Dermis microvascular lymphatic vessel endothelial cell (primary cell): ENCODE measurements at places on chromosomes 2 and 18. TPM values are rescaled to one million over a fixed set of nuclear protein-coding genes. Genes with fewer than 3 reads are reported as not detected.

DNA sequence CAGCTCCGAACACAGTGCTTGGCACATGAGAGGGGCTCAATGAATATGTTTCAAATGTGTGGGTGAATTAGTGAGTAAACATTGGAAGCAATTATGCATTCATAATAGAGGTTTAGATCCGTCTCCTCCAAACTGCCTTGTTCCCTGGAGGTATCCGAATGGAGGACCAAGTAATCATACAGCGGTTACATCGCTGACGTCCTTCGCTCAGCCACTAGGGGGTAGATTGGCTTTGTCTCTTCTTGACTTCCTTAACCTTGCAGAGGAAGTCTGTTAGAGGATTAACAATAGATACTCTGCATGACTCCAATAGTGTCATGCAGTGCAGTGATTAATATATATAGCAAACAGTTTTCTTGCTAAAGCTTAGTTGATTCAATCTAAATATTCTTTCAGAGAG lies 517.0 kb downstream of the PTPRM start:
- DNase-seq = peak; percentile 17

GAREM2 gene
- 0.13 and 0.51 TPM in 2 replicates for total RNA-seq

- DNase-seq = no peak
These were observed 193.2 kb upstream of the ITGA4 start for GRCh38 chr2:181264001-181264400.

- DNase-seq = no peak
These were observed 3.1 kb downstream of the ARHGAP25 start for GRCh38 chr2:68737711-68738110.

DNA sequence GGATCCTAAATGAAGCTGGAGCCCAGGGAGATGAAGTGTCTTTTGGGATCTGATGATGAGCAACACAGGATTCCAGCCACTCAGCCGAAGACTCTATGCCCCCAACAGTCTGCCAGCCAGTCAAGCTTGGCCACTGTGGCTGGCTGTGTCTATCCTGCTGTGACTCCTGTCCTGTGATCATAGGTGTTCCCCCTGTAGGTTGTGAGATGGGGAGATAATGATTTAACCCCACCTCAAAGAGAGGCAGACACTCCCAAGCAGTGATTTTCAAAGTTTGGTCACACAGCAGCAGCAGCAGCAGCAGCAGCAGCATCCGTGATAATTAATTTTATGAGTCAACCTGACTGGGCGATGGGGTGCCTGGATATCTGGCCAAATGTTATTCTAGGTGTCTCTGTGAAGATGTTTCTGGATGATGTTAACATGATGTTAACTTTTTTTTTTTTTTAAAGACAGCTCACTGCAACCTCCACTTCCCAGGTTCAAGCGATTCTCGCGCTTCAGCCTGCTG lies 21.4 kb upstream of the RHOB start:
- no peak for DNase-seq

DNA sequence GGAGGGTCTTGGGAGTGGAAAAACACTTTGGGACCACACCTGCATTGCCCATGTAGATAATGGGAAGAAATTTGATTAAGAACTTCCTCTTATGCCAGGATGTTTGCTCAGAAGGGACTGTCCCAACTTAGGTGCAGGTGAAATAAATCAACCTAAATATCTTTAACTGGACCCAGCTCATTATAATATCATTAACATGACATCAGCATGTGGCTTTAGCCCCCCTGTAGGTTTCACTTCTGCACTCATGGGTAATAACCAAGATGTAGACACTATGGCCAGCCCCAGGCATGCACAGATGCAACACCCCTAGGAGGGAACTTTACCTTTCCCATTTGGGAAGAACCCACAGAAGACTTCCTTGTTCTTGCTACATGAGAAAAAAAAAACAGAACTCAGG lies 227.4 kb upstream of the ZNF804A start:
- no peak for DNase-seq

DNA sequence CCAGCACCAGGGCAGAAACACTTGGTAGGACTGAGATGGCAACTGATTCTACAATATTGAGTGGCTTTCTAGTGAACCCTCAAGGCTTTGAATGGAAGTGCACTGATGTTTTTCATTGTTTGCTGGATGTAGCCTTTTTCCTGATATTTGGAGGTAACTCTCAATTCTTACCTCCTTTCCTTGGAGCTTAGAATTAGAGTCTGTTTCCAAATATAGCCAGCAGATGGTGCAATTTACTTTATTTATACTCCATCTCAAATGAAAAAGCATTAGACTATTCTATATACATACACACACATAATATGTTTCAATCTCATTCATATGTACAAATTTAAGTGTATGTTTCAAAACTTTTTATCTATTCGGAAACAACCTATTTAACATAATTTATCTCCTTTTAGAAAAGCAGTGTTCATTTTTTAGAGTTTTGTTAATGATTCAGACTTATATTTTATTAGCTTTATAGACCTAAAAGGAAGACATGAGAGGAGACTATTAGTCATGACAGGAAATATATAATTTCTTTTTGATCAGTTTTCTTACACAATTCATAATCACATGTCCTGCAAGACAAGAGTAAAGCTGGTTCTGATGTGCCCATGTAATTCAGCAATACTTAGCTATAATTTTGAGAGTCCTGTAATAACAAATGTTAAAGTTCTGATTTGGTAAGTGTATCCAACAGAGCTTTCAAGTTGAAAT lies 124.8 kb downstream of the NUP35 start:
- peak; percentile 18 for DNase-seq

DNA sequence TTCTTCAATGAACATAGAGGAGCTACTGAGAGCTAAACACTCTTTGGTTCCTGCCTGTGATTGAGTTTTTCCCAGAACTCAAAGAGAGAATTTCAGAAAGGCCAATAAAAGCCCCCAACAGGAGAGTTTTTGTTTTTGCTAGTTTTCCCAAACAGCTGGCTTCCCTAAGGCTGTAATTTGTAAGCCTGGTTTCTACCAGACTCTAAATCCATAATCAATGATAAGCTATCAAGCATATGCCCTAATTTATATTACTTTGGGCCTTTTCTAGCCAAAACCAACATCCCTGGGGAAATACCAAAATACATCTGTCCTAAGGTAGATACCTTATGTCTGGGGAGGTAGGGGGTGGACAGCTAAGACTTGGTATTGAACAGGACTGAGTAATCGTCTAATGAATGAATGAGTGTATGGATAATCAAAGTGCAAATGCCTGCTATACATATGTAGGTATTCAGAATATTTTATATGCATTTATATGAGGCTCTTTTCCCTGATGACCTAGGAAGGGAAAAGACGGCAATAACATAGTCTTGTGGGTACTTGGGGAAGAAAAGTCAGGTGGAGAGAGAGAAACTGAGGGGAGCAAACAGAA lies 26.0 kb upstream of the APOB start:
- no peak for DNase-seq

- DNase-seq = no peak
These were observed 21.5 kb downstream of the POMC start for GRCh38 chr2:25146896-25147295.

- DNase-seq = no peak
These were observed 136.7 kb downstream of the ANTXR1 start for GRCh38 chr2:69149631-69150215.

DNA sequence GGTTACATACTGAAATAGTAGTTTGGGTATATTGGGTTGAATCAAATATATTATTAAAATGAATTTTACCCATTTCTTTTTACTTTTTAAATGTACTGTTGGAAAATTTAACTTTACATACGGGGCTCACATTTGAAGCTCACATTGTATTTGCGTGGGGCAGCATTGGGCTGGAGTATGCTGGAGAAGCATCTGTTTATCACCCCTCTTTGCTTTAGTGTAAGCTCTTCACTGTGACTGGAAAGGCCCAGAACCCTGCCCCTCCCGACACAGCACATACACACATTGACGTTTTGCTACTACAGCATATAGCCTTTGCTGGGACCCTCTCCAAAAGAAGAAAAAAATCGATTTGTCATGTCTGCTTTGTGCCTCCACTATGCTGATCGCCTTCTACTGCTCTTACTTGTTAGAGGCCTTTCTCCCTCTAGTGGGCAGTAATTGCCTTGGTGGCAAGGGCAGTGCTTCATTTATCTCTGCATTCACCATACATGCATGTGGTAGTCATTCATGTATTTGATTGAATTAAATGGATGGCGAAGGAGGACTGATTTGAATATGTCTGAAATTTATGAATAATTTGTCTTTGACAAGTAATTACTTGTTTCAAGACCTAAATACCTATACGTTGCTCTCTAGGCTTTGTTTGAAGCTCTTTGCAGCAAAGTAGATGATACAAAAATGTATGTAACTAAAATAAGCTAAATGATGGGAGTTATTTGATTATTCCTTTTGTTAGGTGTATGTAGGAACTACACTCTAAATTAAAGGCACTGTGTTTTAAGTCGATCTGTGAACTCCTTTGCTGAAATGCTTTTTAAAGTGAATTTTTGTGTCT lies 37.4 kb downstream of the VAPA start:
- DNase-seq = peak; percentile 83

- DNase-seq = peak; percentile 91
These were observed 18.1 kb downstream of the TET3 start for GRCh38 chr2:74002505-74003421.

DYNAP gene
- not detected in 2 replicates for total RNA-seq

TMEM178A gene
- 0.25 TPM in 1 of 2 replicates, not detected in the other for total RNA-seq

GCG gene
- not detected in 2 replicates for total RNA-seq

DNA sequence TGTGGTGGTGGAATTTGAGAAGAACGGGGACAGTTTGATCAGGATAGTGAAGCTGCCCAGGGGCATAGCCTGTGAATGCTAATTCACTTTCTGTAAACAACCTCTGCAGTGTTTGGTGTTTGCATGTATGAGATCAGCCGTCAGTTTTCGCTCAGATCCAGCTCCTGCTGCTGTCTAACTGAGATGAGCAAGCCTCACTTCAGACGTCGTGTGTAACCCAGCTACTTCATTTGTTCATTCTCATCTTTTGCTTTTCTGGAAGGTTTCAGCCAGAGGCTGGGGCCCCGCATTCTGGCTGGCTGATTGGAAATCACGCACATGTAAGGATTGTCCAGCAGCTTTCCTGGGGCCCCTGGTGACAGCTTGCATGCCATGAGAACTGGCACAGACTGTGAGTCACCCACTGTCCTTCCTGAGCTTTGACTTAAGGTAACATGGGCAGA lies 48.9 kb downstream of the LDLRAD4 start:
- DNase-seq = no peak

- DNase-seq = no peak
These were observed 695.5 kb downstream of the LRRTM4 start for GRCh38 chr2:76826691-76827090.

KIAA2012 gene
- total RNA-seq = not detected in 2 replicates

DNA sequence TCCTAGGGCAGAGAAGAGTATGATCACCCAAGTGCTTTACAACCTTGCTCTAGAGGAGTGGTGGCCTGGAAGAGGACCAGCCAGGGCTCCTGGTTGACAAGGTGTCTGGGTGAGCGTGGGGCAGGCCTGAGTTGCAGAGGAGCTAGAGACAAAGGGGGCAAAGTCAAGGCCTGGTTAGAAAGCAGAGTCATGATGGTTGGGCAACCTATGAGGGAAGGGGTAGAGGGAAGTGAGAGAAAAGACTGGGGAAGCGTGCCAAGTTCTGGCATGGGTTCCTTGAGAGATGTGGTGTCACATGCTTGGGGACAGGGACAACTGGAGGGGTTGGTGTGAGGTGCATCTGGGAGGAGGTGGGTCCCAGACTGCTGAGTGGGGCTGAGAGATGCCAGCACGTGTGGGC lies 13.5 kb downstream of the ZFP36L2 start:
- DNase-seq = no peak

- no peak for DNase-seq
These were observed 3.0 kb upstream of the GLI2 start for GRCh38 chr2:120732506-120733237.

GRCh38 chr2:27306136-27306535 lies 2.1 kb downstream of the UCN start:
- DNase-seq = no peak

DNA sequence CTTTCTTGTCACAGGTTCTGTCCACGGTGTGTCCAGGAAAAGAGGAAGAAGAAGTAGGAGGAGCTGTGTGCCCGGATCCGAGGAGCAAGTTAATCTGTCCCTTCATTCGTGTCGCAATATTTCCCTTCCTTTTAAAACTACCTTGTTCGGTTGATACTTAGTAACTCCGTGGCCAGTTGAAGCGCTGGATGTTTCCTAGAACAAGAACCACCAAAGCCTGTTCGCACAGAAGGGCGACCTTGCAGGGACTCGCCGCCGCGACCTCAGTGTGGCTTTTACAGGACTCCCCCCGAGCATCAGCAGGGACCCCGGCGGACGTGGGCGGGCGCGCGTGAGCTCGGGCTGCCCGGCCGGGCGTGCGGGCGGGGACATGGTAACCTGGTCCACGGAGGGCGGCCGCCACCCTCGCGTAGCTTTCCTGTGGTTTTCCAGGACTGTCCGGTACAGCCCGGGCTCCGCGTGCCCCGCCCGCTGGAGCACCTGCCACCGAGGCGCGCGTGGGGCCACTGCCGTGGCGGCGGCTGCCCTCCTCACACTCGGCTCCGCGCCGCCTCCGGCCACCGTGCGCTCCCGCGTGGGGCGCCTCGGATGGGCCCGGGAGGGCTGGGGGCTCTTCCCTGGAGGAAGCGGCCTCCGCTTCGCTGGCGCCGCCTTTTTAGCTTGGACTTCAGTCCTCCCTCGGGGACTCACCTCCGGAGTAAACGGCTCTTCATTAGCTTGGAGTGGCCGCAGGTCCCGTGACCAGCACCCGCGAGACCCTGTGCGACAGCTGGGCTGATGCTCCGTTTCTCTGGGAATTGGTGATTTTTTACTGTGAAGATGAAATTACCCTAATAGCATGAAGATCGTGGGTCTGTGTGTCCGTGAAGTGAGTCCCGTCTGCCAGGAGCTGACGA lies 9.2 kb upstream of the D2HGDH start:
- no peak for DNase-seq

CAPN14 gene
- under 0.01 TPM in 2 replicates for total RNA-seq

DNA sequence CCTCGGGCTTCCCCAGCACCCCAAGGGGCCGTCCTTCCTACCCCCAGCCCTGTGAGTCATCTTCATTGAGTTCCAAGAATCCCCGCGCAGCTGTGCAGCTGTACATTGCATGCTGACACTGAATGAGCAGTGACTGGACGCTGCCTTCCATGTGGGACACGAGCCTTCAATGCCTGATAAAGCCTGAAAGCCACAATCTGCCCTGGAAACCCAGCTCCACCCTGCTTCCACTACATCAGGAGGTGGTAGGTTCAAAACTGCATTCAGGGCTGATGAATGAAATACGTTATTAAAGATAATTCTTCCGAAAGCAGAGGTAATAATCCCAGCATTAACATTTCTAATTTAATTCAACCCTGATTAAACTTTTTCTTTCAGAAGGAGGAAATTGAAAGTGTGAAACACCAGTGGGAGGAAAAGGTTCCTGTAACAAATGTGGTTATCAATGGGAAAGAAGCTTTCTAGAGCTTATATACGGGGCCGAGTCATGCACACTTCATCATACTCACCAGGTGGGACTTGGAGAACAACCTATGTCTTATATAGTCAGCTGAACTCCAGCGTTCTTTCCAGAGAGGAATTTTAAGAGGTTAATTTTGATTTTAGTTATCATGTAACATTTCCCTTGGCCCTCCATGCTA lies 360.1 kb downstream of the LPIN1 start:
- DNase-seq = no peak

CROCC2 gene
- total RNA-seq = not detected in 2 replicates
